ENCODE measurements at places on chromosomes 11 and 22.

DNA sequence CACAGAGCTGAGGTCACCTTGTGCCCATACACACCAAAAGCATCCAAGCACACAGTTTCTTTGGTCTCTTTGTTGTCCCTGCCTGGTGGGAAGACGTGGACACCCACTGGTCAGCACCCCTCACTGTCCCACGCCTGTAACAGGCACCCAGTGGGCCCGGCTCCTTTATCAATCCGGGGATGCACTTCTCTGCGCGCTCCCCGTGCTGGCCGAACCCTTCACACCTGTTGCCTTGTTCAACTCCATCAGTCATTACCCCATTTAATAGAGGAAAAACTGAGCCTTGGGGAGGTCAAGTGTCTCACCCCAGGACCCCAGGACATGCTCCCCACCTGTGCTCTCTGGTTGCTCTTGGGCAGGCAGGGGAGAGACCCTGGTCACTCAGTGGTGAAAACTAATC lies 49.7 kb upstream of the FGF3 start:
- DNase-seq: no peak

DNA sequence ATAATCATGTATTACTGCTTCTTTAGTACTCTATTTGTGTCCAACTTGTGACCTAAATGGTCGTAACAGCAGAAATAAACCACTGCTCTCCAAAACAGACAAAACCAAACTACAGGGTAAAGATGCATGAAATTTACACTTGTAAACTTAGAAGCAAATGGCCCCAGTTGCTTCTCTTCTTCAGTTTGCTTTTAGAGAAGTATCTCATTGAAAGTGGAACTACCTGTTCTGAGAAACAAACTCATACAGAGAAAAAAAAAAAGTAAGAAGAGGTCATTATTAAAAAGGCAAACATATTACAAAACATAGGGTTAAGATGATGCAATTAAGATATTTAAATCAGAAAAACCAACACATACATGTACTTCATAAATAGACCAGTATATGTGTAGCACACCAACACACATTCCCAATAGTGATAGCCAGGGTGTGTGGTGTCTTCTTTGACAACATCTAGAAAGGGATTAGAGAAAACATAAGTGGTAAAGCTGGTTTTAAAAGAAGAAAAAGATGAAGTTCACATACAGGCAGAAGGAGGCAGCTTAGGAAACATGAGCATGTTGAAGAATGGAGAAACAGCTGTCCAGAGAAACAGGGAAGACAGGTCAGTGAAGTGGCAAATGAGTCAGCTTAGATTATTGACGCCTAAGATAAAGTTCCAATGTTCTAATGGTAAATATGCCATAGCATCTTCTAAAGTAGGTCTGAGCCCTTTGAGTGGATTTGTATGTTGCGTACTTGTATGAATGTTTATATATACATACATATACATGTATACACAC lies 844.7 kb upstream of the CCDC90B start:
- DNase-seq: no peak

DNA sequence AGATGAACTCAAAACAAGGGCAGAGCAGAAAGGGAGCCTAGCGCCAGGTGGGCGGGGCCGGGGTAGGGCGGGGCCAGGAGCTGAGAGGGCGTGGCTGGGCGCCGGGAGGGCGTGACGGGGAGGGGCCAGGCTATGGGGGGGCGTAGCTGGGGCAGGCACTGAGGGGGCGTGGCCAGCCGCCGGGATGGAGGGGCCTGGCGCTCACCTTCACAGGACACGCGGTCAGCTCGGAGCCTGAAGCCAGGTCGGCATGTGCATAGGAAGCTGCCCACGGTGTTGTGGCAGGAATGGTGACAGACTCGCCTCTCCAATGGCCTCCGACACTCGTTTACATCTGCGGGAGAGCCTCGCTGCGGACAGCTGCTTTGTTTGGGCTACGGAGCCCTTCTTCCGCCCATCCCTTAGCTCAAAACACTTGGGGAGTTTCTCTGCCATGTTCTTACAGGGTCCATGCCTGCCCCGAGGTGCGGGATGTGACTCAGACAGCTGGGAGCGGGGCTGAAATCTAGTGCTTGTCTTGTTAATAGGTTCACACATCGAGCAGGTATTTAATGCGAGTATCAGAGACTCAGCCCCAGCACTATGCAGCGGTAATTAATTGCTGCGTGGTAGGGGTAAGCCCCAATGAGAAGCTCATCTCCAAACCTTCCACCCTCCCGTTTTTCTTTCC lies 13.4 kb downstream of the VWCE start:
- DNase-seq: peak; percentile 79

- DNase-seq: no peak
Observed at GRCh38 chr11:35943309-35943708, 553 bp upstream of the LDLRAD3 start.

DNA sequence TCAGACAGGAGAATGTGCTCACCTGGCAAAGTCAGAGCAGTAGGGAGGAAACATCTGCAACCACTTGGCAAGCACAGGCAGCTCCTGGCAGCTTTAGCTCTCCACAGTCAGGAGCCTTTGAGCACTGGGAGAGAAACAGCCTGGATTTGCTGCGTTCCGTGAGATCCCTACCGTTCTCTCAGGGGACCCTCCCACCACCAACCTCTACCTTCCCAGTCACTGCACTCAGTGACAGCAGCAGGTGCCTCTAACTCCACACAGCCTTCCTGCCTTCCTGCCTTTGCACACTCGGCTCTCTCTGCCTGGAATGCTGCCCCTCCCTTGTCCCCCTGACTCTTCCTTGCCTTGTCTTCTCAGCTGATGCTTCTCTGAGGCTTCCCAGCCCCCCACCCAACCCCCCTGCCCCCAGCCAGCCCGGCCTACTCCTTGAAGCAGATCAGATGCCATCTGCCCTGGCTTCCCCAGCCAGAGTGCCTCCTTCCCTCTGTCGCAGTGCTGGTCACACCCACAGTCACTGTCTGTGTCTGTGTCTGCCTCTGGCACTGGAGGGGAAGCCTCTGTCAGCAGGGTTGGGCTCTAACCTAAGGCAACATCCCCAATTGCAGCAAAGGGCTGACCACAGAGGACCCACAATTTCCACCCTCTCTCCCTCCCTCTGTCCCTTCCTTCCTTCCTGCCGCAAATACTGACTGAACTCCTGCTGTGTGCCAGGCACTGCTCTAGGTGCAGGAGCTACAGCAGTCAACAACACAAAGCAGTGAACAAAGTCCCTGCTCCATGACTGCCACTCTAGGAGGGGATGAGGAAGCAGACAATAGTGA lies 14.9 kb upstream of the TSKU start:
- DNase-seq: peak; percentile 33

DNA sequence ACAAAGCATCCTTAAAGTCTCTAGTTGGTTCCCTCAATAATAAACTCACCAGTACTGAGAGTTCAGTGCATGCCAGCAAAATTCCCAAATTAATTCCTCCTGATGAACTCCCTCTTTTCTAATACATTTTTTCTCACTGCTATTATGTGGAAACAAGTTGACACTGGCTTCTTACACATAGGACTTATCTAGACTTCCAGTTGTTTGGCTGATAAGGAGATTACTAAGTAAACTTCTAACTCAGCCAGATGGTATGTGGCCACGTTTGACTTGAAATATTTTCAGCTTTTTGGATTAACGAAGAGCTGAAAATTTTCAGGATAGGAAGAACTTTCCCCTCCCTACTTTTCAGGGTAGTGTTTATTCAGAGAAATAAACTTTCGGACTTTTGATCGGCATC lies 1154.2 kb upstream of the TENM4 start:
- no peak for DNase-seq

DNA sequence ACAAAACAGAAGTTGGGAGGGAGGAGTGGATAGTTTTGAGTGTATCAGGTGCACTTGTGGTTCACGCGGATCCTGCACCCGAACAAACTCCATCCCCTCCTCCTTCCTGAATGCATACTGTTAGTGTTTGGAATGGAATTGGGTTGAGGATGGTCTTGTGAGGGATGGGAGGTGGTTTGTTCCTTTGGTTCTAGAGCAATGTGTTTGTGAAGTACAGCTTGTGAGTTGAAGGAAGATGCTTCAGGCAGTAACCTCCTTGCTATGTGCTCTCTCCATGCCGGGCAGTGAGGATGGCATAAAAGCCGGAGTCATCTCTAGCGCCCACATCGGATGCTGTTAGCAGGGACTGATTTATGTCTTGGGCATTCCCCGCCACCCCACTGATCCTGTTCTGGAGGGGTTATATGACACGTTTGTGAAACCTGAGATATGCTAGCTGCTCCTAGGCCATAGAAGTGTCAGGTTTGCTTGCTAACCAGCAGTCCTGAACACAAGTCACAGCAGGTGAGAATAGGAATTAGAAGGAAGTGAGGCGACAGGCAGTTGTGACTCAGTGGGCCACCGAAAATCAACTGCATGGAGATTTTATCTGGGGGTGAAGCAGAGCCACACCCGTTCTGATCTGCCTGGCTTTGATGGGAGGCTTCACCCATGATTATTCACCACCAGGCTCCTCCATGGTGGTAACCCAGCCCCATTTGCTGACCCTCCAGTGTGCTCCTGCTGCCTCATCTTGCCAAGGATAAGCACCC lies 2.2 kb downstream of the BCR start:
- peak; percentile 79 for DNase-seq

GRCh38 chr11:111299101-111300026 lies 1.0 kb downstream of the POU2AF3 start:
- DNase-seq: no peak

GRCh38 chr11:27394781-27395228 lies 31.8 kb upstream of the CCDC34 start:
- DNase-seq: no peak

GRCh38 chr22:41885516-41885915 lies 29.4 kb downstream of the SHISA8 start:
- DNase-seq: no peak

- no peak for DNase-seq
Observed at GRCh38 chr11:95182397-95182796, 48.6 kb downstream of the SESN3 start.

DNA sequence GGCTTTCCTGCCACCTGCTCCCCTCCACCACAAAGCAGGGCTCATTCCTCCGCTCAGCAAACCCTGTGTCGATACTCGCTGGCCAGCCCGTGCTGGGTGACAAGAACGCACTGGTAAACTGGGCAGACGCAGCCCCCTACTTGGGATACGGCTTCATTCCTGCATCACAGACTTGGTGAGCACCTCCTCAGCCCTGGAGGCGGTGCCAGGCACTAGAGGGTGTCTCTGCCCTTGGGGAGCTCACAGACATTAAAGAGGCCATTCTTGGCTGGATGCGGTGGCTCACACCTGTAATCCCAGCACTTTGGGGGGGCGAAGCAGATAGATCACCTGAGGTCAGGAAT lies 6.0 kb downstream of the ZDHHC24 start:
- no peak for DNase-seq

GRCh38 chr11:12271826-12272366 lies 105.5 kb upstream of the PARVA start:
- no peak for DNase-seq

- DNase-seq: no peak
Observed at GRCh38 chr22:27997538-27997937, 78.5 kb upstream of the PITPNB start.

- DNase-seq: no peak
Observed at GRCh38 chr11:111107501-111107900, 138.0 kb upstream of the POU2AF2 start.

DNA sequence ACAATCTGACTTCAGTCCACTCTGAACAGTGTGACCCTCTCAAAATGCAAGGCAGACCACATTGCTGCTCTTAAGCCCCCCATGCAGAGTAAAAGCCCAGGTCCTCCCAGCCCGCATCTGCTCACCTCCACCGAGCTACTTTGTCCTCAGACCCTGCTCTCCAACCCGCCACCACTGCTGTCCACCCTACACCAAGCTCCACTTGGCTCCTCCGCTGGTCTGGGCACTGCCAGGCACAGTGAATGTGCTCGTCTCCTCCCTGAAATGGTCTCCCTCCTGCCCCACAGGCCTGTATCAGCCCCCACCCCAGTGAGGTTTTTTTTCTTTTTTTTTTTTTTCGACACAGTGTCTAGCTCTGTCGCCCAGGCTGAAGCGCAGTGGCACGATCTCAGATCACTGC lies 67.4 kb upstream of the ARFGAP3 start:
- no peak for DNase-seq

DNA sequence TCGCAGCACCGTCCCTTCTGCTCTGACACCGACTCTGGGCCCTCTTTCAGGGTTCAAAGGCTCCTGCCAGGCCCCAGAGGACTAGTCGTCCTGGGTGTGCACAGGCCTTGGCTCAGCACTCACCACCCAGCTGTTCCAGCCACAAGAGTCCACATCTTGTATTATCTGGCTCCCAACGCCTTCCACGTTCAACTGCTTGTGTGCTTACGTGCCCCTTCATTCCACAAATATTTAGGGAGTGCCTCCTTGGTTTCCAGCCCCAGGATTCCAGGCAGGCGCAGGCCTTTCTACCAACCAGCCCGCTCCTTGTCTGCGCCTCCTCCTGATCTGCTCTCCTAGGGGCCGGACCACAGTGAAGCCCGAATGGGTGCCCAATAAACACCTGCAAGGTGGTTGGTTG lies 70.9 kb downstream of the SCUBE1 start:
- no peak for DNase-seq

DNA sequence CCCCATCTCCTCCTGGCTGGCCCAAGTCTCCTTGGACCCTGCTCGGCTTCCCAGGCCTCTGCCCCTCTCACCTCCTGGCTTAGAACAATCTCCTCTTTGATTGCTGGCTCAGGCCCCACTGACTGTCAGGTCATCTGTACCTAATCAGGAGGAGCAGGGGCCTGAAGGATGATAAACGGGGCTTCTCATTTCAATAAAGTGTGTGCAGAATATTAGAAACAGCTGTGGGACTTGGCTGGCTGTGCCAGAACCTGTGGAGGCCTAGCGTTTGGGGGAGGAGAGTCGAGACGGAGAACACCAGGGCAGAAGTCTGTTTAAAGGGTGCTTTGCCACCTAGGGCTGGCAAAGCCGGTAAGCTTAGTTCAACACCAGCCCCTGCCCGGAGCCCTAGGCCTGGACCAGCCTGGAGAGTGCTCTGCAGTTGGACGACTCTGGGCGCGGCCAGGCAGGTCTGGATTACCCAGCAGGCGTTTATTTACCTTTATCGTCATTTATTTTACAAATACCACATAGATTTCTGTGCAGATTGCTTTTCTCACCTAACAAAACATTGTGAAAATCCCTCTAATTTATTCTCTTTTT lies 10.1 kb upstream of the VSIG10L2 start:
- peak; percentile 14 for DNase-seq

- no peak for DNase-seq
Observed at GRCh38 chr11:113632981-113633380, 73.1 kb downstream of the TMPRSS5 start.

DNA sequence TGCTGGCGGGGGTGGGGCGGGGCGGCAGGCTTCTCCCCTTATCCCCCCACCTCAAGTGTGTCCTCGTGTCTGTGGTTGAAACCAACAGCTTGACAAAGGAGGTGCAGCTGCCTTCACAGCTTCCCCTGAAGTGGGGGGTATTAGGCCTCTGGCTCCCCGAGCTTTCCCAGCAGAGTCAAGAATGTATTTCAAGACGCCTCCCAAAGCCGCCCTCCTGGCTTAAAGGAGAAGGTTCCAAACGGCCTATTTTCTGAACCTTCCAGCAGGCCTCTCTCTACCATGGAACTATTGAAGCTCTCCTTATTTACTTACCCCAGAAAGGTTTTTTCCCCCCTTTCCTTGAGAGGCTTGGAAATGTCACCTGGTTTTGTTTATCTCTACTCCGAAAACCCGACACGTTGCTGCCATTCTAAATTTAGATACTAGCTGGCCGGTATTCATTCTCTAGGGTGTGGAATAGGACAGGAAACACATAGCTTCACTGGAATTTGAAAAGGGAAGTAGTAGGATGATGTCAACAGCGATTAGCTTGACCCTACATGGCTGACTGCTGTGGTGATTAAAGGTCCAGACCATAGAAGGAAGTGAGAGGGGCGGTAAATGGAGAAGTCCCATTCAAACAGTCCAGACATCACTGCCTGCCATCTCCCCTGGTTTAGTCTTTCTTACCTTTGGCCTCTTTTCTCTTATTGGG lies 671 bp upstream of the PICALM start:
- no peak for DNase-seq

All from stimulated activated CD8-positive, alpha-beta memory T cell treated with anti-CD3 and anti-CD28 coated beads, Interleukin-4, amount 100 ng/mL, for 48 hours (primary cell).